ENCODE measurements at places on chromosomes 11 and 22. TPM values are rescaled to one million over a fixed set of nuclear protein-coding genes. Genes with fewer than 3 reads are reported as not detected.

The MOV10L1 gene
- polyA plus RNA-seq: 0.37 TPM

The PPP6R3 gene
- 38.1 TPM for polyA plus RNA-seq

The DDI1 gene
- polyA plus RNA-seq: not detected

The ELFN2 gene
- polyA plus RNA-seq: not detected

The TRPM5 gene
- 0.03 TPM for polyA plus RNA-seq

The APOBEC3G gene
- 41.3 TPM for polyA plus RNA-seq

The TMEM191B gene
- 2.3 TPM for polyA plus RNA-seq

The KRTAP5-2 gene
- polyA plus RNA-seq: not detected

The ZP1 gene
- polyA plus RNA-seq: 0.40 TPM

The LTO1 gene
- polyA plus RNA-seq: 27.1 TPM

The MYRF gene
- polyA plus RNA-seq: 0.19 TPM

The OR10A4 gene
- polyA plus RNA-seq: not detected

The CWC15 gene
- polyA plus RNA-seq: 27.5 TPM

The OR6X1 gene
- polyA plus RNA-seq: not detected

The TST gene
- 34.5 TPM for polyA plus RNA-seq

The GPHA2 gene
- not detected for polyA plus RNA-seq

The GANAB gene
- 99.7 TPM for polyA plus RNA-seq

The OR4D5 gene
- polyA plus RNA-seq: not detected

The CCDC15 gene
- 0.24 TPM for polyA plus RNA-seq

The SPATA19 gene
- polyA plus RNA-seq: not detected

The CD248 gene
- not detected for polyA plus RNA-seq

The PGR gene
- polyA plus RNA-seq: not detected

The RPS25 gene
- polyA plus RNA-seq: 636 TPM

The GTPBP1 gene
- polyA plus RNA-seq: 6.7 TPM

The SAA2 gene
- polyA plus RNA-seq: not detected
